ENCODE measurements at places on chromosomes 2 and 18. TPM values are rescaled to one million over a fixed set of nuclear protein-coding genes. Genes with fewer than 3 reads are reported as not detected.

AP1S3 gene
- total RNA-seq = 28.0 TPM

SNTG2 gene
- 1.3 TPM for total RNA-seq

CHMP3 gene
- total RNA-seq = 79.8 TPM

UCN gene
- 1.1 TPM for total RNA-seq

CKAP2L gene
- 2.3 TPM for total RNA-seq

ONECUT2 gene
- total RNA-seq = under 0.01 TPM

PARD3B gene
- 9.9 TPM for total RNA-seq

SLC8A1 gene
- total RNA-seq = 131 TPM

C2orf72 gene
- 0.38 TPM for total RNA-seq

SP3 gene
- 93.6 TPM for total RNA-seq

CHRNA1 gene
- total RNA-seq = 0.38 TPM

POTEE gene
- total RNA-seq = not detected

GPBAR1 gene
- 0.19 TPM for total RNA-seq

DPP4 gene
- 87.2 TPM for total RNA-seq

SEPTIN2 gene
- 419 TPM for total RNA-seq

DLGAP1 gene
- 1.7 TPM for total RNA-seq

CD8B gene
- not detected for total RNA-seq

MFSD6 gene
- total RNA-seq = 21.4 TPM

SP140 gene
- total RNA-seq = not detected

FRZB gene
- total RNA-seq = under 0.01 TPM

TMEM178A gene
- 1.1 TPM for total RNA-seq

RFX8 gene
- total RNA-seq = 6.7 TPM

CREG2 gene
- total RNA-seq = 1.1 TPM

GRP gene
- not detected for total RNA-seq

GTF2A1L gene
- total RNA-seq = 1.1 TPM

AMER3 gene
- total RNA-seq = not detected

RIT2 gene
- not detected for total RNA-seq

SLC4A5 gene
- total RNA-seq = under 0.01 TPM

RASGRP3 gene
- 2.5 TPM for total RNA-seq

SCYGR4 gene
- total RNA-seq = not detected

DRC1 gene
- not detected for total RNA-seq

DYNAP gene
- total RNA-seq = not detected

DNAH7 gene
- 0.19 TPM for total RNA-seq

SLC38A11 gene
- total RNA-seq = 0.28 TPM

IRS1 gene
- 19.6 TPM for total RNA-seq

HOXD10 gene
- 0.19 TPM for total RNA-seq

IL1RL2 gene
- total RNA-seq = 1.7 TPM

RUFY4 gene
- total RNA-seq = not detected

CSRNP3 gene
- total RNA-seq = 1.2 TPM
